ENCODE measurements at places on chromosomes 11 and 22.

DNA sequence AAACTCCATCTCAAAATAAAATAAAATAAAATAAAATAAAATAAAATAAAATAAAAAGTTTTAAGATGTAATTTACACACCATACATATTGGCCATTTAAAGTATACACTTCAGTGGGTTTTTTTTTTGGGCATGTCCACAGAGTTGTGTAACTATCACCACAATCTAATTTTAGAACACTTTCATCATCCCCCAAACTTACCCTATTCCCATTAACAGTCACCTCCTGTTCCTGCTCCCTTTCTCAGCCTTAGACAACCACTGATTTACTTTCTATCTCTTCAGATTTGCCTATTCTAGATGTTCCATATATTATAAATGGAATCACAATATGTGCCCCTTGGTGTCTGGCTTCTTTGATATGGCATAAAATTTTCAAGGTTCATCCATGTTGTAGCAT lies 4.6 kb upstream of the ACER3 start:
- no peak for DNase-seq

GRCh38 chr11:133892584-133893380 lies 47.5 kb upstream of the SPATA19 start:
- no peak for DNase-seq

GRCh38 chr11:94184846-94185245 lies 56.2 kb downstream of the PANX1 start:
- DNase-seq = no peak

- no peak for DNase-seq
These were observed 533.1 kb downstream of the ETS1 start for GRCh38 chr11:128053981-128054931.

GRCh38 chr22:26429458-26430286 lies 612 bp downstream of the ASPHD2 start:
- DNase-seq = no peak

DNA sequence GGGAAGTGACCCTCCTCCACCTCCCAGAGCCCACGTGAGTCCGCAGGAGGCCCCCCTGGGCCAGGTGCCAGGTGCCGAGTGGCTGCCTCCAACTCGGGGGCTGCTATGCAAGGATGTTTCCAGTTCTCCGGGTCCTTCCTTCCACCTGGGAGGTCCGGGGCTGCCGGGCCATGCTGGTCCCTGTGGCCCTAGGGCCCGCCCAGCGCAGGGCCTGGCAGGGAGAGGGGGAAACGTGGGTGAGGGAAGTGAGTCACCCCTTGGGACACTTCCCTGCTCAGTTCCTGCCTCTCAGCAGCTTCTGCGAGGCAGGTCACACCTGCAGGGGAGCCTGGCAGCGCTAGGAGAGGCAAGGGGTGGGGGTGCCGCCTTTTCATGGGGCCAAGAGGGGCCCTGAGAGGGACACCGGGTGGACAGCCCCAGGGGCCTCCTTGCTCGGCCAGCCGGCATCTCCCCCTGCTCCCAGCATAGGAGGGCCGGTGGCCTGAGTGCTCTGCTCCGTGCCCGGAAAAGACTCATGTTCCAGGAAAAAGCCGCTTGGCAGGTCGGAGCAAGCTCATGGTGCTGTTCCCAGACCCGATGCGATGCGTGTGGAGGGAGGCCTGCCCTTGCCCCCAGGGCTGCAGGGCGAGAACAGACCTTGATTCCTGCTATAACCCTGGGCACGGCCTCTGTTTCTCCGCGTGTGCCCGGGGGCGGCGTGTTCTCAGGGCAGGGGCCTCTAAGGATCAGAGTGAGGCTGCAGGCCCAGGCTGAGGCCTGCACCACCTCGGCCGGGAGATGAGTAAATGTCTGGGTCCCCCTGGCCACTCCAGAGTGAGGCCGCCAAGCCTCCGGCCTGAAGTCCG lies 30.3 kb upstream of the WNT7B start:
- DNase-seq = no peak

- DNase-seq = no peak
These were observed 100.3 kb downstream of the PDE2A start for GRCh38 chr11:72573855-72574445.

DNA sequence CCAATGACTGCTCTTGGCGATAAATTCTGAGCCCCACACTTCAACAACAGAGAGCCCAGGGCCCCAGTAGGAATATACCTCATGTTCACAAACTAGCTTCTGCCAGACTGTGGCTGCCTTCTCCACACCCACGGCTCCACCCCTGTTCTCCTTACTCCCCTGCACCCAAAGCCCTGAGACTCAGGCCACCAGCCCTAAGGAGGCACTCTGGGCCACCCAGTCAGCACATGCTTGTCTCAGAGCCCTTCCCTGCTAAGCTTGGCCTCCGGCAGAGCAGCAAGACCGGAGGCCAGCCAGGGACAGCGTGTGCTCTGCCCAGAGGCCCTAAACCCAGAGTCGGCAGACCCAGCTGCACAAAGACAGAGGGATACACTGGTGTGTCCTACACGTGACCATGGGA lies 27.9 kb downstream of the SPATA19 start:
- DNase-seq = no peak

GRCh38 chr11:75964071-75964470 lies 149.1 kb downstream of the UVRAG start:
- no peak for DNase-seq

DNA sequence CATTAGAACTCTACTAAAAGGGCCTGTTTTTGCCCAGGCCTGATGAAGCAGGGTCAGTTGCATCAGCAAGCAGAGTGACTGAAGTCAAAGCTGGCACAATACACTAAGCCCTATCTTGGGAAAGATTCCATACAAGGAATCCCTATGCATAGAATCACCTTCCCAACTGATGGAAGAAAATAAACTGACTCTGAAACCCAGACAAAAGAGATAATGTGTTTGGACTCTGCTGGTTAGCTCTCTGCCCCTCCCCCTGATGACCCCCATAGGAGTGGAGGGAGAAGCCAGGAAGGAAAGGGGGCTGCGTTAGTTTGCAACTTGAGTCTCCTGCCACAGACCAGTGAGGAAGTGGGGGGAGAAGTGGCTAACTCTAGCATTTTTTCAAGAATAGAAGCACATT lies 32.9 kb downstream of the GALNT18 start:
- DNase-seq = no peak
